ENCODE measurements at places on chromosomes 11 and 22.

- DNase-seq, result no peak
Measured at GRCh38 chr11:85869781-85870180, 14.6 kb downstream of the CCDC83 start.

- no peak for DNase-seq
Measured at GRCh38 chr22:17892376-17892775, 118.1 kb upstream of the BID start.

DNA sequence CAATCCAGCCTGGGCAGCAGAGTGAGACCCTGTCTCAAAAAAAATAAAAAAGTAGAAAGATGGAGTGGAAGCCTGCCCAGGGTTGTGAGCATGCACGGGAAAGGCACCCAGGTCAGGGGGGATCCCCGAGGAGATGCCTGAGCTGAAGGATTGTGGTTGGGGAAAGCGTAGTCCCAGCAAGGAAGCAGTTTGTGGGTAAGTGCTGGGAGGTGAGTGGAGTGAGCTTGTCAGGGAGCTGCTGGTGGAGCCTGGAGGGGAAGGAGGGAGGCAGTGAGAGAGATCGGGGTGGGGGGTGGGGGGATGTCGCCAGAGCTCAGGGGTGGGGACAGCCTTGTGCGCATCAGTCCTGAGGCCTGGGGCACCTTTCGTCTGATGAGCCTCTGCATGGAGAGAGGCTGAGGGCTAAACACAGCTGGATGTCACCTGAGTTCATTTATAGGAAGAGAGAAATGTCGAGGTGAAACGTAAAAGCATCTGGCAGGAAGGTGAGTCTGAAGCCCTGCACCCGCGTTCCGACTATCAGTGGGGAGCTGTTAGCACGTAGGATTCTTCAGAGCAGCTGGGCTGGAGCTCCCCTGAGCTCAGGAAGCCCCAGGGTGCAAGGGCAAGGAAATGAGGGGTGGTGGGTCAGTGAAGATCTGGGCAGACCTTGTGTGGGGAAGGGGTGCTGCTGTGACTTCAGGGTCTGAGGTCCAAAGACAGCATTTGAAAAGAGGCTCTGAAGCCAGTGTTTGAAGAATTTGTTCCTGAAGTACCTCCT lies 10.2 kb downstream of the TMEM121B start:
- DNase-seq, result no peak

GRCh38 chr11:58507355-58507754 lies 550 bp downstream of the OR5B21 start:
- no peak for DNase-seq

- DNase-seq, result no peak
Measured at GRCh38 chr11:115366826-115367225, 137.4 kb downstream of the CADM1 start.

DNA sequence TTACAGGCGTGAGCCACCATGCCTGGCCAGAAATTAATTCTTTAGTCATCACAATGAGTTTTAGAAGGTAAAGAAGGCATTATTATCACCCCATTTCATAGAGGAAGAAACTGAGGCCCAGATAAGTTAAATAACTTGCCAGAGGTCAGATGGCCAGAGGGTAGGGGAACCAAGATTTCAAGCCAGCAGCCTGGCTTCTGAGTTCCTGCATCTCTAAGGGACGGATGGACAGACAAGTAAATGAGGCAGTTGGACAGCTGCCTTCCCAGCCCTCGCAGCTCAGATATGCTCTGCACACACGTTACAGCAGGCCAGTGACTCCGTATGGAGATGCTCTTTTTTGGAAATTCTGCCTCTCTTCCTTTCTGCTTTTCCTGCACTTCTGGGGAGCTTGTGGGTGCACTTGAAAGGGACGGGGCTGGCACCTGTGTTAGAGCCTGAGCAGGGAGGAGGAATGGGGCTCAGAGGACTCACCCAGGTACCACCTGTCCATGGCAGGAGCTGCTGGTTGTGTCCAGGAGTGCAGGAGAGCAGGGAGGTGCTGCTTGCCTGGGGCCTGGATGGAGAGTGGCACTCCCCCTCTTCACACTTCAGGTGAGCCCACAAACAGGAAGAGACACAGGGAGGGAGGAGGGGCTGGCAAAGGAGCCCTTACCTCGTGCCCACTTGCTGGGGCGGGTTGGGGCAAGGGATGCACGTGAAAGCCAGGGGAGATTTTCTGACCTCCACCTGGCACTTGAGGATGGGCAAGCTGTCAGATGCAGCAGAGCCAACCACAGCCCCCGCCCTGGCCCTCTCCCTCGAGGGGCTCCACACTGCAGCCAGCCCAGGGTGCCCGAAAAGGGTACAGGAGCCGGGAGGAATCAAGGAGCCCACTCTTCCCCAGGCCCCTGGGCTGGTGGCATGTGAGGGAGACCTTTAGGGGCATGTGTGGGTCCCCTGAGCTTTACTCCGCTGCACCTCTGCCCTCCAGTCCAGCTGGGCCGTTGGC lies 3.3 kb upstream of the FXYD2 start:
- no peak for DNase-seq

- DNase-seq, result no peak
Measured at GRCh38 chr11:132284611-132285010, 914.2 kb downstream of the NTM start.

DNA sequence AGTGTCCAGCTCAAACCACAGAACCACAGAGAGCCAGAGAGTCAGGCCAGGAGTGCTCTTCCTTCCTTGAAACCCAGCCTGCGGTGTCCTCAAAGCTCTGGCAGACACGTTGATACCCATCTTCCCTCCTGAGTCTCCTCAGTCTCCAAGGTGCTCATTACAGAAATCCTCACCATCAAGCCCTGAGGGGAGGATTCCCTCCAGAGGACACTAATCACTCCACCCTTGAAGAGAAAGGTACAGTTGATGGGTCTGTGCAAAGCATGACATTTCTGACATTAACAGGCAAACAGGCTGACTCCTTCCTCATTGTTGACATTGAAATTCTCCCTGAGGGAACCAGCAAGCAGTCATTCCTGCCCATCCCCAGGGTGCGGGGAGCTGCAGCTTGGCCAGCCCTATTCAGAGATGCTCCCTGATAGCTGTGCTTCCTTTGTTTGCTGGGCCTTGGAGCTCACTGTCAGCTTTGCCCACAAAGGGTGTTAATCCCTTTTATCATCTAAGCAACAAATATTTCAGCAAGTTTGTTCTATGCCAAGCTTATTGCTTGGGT lies 101.7 kb upstream of the CSNK2A3 start:
- DNase-seq, result no peak

GRCh38 chr22:20843501-20843900 lies 15.1 kb downstream of the PI4KA start:
- no peak for DNase-seq

All from RPMI8226 (cell line).